GM12891 (cell line): ENCODE measurements at places on chromosomes 11 and 22.

- DNase-seq: no peak
These were observed 27.7 kb downstream of the PPIL2 start for GRCh38 chr22:21693333-21693998.

DNA sequence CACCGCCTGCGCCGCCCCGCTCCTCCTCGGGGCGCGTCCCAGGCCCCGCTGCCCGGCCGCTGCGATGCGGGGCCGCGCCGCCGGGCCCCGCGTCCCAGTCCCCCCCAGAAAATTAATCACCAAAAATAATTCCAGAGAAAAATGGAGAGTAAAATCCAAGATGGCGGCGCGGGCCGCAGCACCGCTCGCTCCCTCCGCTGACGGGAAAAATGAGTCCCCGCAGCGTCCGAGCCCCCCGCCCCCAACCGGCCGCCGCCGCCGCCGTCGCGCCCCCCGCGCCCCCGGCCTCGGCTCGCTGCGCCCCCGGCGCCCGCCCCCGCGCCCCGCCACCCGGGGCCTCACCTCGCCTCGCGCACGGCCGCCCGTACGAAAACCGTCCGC is at the start of gene KMT5B:
Gene KMT5B (minus strand): TSS at position 162 of the 381 bp plus-strand sequence. CDS start 23,220 bp downstream, outside the sequence.
- DNase-seq: no peak

- DNase-seq: no peak
These were observed 759.4 kb downstream of the OPCML start for GRCh38 chr11:132772703-132773545.

- DNase-seq: no peak
These were observed 35.0 kb downstream of the AMPD3 start for GRCh38 chr11:10490032-10490397.

DNA sequence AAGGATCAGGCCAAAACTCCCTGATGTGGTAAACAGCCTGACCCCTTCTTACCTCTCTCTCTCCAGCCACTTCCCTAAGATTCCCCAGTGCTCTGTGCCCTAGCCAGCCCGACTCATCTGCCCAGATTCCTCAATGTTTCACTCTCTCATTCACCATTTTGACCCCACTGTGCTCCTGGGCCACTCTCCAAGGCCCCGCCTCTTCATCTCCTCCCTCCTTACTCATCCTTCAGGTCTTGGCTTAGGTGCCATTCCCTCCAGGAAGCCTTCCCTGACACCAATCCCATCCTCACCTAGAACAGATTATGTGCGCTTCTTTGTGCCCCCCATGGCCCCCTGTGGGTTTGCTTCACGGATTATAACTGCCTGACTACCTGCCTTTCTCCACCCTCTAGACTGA is 13.2 kb downstream of the SLC43A3 start:
- no peak for DNase-seq

DNA sequence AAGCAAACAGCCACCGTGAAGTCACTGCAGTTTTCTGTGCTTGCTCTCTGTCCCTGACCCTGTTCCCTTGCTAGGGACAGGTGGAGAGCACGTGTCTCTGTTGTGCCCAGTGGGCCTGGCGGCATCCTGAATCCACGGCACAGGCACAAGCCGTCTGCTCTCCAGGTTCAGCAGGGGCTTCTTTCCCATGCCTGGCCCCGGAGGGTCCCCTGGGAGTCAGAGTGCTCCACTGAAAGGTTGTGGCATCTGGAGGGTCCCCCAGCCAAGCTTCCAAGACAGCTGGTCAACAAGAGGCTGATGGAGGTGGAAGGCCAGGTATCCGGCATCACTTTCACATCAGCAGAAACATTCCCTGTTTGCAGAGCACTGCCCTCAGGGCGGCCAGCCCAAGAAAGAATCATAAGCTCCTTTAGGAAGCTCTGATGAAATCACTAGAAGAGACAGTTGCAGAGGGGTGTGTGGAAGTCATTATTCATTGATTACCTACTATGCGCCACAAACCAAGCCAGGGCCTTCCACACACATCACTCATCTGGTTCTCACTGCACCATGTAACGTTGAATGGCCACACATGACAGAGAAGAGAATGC is 346.4 kb upstream of the B3GAT1 start:
- DNase-seq: no peak

DNA sequence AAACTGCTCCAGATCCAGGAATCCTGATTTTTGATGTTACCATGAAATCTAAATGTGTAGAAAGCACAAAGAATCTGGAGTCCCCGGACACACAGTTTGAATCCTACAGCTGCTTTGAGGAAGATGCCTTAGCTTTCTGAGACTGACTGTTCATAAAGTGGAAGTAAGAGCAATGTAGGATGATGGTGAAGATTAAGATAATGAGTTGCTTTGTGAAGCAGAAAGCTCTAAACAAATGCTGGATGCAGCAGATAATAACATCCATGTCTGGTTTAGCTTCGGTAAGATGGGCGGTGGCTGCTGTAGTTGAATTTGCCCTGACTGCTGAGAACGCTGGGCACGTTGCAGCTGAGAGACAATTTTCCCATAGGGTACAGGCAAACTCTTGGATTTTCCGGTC is 20.1 kb downstream of the OVOL1 start:
- no peak for DNase-seq

DNA sequence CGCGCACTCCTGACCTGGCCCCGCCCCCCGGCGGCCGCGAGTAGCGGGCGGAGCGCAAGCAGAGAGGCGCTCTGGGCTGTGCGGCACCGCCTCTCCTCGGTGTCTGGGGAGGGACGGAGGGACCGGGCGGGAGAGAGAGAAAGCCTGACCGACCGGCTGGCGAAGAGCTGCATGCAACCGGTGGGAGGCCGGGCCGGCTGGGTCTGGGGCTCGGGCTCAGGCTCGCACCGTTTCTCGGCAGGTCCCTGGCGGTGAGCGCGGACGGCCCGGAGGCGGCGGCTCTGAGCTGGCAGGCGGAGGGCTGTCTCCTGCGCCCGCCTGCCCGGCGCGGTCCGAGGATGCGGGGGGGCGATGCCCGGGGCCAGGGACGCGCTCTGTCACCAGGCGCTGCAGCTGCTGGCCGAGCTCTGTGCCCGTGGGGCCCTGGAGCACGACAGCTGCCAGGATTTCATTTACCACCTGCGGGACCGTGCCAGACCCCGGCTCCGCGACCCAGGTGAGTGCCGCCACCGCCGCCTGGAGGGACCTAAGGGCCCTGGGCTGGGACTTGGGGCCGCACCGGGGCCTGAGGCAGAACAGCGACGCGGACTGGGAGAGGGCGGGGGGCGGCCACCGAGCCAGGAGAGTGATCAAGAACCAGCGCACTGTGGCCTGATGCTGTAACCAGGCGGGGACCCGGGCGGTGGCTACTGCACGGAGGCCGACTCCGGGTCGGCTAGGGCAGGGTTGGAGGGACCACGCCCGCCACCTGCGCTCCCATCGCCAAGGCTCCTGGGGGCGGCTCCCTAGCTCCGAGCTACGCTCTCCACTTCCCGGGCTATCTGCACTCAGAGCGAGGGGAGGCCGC is at the start of gene SYT9:
Gene SYT9 (plus strand): TSS at position 69 of the 847 bp plus-strand sequence. CDS start 283 bp downstream, at position 352.
- peak; percentile 50 for DNase-seq
